Neural progenitor cell (in vitro differentiated cells): ENCODE measurements at places on chromosomes 12 and 14.

GRCh38 chr12:24905431-24905830 lies 43.5 kb downstream of the BCAT1 start:
- DNase-seq, result no peak

GRCh38 chr12:121676190-121676589 lies 6.7 kb upstream of the MORN3 start:
- no peak for DNase-seq

DNA sequence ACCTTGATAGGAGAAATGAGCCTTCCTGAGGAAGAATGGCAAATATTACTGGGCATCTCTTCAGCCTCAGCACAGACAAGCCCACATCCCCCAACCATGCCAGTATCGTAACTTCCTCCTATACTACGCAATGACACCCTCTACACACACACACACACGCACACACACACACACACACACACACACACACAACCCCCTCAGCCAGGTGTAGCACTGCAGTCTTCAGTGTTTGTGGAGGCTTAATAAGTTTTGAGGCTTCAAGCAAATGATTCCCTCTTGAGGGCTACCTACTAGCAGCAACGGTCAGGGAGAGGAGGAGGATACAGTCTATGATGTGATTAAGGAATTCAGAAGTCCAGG lies 1.6 kb downstream of the DGKA start:
- DNase-seq, result no peak

GRCh38 chr14:79896009-79896408 lies 315.3 kb downstream of the DIO2 start:
- no peak for DNase-seq

DNA sequence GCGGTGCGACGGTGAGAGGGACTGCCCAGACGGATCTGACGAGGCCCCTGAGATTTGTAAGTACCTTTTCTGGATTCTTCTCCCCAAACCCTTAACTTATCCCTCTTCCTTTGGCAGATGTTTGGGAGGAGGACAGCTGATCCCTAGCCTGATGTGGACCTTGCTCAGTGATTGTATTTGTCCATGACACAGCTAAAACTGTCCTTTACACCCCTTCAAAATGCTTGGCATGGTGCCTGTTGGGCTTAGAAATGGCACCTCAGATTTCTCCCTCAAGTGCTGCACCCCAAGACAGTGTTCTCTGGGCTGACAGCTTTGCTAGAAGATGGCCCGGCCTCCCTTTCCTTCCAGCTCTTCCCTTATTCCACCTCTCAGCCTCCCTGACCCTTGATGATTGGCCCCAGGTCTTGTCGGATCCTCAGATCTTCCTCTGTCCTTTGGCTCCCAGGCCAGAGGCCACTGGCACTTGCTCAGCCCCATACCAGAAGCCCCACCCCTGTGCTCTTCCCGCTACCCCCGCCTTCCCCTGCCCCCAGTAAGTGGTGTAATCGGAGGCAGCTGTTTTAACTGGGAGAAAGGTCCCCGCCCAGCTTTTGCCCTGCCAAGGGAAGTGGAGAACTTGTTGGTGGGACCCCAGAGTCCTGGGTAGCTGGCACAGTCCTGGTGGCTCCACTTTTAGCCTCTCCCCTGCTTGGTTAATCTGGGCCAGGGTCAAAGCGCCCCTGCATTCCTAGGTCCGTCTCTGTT lies 8.7 kb downstream of the LRP1-AS start:
- no peak for DNase-seq

- DNase-seq, result peak; percentile 89
Observed at GRCh38 chr14:100108042-100108825, 43.0 kb downstream of the EVL start.

- DNase-seq, result peak; percentile 94
Observed at GRCh38 chr14:93688239-93688666, 100.0 kb downstream of the PRIMA1 start.

DNA sequence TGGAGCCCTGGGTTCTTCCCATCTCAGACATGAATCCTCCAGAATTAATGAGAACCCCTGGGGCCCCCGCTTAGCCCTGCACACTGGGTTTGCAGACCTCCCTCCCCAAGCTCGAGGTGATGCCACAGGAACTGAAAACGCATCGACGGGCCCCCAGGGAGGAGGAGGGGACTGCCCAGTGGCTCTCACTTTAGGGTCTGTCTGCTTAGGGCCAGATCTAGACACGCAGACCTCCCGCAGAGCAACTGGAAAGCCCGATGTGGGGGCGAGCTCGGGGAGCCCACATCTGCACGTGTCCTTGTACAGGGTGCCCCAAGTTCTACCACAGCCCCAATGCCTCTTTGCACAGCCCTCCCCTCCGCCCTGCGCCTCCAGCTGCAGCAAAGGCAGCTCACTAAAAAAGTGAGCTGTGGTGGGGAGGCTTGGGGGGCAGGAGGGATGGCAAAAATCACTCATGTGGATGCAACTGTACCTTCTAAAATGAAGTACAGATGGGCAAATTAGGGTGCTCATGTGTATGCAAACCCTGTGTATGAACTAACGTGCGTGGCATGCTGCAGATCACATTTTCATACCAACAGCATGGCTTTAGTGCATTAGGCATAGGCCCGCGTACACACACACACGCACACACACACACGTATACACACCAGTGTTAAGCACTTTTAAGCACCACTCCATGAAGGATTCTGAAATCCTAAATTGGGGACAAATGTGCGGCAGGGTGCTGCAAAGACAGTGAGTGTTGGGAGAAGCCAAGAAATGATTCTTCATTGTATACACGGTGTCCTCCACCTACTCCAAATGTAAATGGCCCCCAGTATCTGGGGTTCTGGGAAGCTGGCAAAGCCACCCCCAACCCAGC lies 99.9 kb upstream of the MAP1LC3B2 start:
- no peak for DNase-seq

GRCh38 chr14:75201087-75201486 lies 24.7 kb upstream of the TMED10 start:
- DNase-seq, result no peak

DNA sequence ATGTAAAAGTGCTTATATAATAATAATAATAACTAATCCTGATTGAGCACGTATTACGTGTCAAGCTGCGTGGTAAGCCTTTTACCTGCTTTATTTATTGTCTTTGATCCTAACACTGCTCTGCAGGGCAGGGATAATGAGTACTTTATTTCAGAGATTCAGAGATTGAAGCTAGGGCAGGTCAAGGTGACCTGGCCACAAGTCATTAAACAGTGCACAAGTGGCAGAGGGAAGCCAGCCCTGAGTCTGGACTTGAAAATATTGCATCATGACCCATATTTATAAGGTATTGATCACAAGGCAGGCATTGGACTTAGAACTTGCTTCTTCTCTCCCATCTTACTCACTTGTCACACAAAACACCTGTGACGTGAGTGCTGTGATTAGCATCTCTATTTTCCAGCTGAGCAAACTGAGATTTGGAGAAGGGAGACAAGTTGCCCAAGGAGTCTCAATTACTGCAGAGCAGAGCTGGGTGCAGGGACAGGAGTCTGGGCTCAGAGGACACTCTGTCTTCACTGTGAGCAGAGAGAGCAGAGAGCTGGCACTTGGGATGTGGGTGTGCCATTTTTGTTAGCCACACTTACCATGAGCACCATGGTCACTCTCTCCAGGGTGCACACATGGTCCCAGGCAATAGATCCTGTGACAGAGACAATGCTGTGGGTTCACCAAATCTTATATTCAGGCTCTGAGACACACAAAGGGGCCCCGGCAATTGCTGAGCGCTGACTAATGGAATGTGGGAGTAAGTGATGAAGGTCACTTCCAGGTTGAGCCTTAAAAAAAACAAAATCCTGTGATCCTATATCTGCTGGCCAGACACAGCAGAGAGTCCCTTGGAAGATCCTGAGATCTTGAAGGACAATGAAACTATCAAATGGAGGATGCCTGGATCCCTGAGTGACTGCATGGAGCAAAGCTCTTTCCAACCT lies 113.2 kb upstream of the MED13L start:
- DNase-seq, result no peak

DNA sequence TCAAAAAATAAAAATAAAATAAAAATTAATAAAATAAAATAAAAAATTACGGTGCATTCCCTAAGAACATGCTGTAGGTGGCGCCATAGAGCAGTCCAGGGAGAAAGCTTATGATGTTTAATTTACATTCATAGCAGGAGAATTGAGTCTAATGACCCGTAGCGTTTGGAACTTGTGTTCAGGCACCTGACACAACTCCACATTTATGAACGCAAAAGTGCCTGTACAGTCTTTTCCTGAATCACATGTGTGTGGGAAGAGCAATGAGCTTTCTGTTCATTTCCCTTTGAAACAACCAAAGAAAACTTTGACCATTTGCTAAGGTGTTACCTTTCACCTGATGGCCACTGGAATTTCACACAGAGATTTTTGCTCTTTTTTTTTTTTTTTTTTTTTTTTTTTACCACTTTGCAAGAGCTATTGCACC lies 60.6 kb upstream of the KCNA1 start:
- peak; percentile 42 for DNase-seq

- no peak for DNase-seq
Observed at GRCh38 chr12:76688631-76689030, 75.3 kb upstream of the ZDHHC17 start.

GRCh38 chr14:75454963-75455546 lies 27.2 kb downstream of the JDP2 start:
- no peak for DNase-seq

GRCh38 chr12:1912580-1913376 lies 5.7 kb downstream of the CACNA2D4 start:
- no peak for DNase-seq

- no peak for DNase-seq
Observed at GRCh38 chr12:76641073-76641472, 81.5 kb upstream of the OSBPL8 start.

- DNase-seq, result no peak
Observed at GRCh38 chr12:40375076-40375475, 150.3 kb downstream of the LRRK2 start.

DNA sequence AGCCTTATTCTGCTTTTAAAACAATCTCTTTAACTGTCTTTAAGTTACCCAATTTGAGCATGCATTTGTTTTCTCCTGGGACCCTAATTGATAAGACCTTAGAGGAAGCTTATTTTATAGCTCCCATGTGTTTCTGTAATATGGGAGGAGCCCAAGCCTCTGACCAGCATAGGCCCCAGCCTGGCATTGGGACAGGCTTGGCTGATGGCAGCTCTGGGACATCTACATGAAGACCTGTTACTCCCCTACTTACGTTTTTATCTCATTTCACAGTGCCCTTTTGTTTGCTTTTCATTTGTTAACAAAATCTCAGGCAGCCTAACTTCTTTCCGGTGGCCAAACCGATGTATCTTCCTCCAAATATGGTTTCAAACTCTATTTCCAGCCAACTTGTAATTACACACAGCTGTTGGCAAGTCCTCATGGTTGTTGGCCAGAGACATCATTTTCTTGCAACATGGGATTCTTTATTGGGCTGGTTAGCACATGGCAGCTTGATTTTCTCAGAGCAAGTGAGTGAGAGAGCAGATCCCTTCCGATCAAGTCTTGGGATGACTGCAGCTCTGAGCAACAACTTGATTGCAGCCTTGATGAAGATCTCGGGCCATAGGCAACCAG lies 1117.5 kb downstream of the AACS start:
- no peak for DNase-seq

DNA sequence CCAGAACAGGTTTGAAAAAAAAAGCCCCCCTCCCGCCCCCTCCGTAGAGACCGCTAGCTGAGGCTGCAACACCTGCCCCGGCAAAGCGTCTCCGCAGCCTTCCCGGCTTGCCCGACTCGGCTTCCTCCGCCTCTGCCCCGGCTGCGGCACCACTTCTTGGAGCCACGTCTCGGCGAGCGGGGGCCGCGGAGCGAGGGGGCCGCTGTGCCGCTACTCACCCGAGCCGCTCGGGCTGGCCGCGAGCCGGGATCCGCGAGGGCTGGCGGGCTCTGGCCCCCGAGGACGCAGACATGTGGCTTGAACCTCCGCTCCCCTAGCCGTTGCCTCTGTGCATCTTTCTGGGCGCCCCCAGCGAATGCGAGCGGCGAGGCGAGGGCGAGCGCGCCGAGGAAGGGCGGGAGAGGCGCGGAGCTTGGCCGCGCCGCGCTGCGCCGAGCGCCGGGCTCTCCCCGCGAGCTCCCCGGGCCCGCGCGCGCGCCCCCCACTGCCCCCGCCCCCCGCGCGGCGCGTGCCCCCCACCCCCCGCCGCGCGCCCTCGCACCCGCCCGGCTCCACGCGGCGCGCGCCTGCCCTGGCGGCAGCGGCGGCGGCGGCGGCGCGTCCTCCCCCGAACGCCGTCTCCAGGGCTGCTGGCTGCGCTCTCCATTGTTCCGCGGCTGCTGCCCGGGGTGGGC lies 249.5 kb downstream of the APAF1 start:
- DNase-seq, result peak; percentile 70

GRCh38 chr14:65415613-65416012 lies 3.1 kb downstream of the FUT8 start:
- peak; percentile 57 for DNase-seq

- peak; percentile 81 for DNase-seq
Observed at GRCh38 chr14:45526715-45527549, 273.9 kb upstream of the MIS18BP1 start.

DNA sequence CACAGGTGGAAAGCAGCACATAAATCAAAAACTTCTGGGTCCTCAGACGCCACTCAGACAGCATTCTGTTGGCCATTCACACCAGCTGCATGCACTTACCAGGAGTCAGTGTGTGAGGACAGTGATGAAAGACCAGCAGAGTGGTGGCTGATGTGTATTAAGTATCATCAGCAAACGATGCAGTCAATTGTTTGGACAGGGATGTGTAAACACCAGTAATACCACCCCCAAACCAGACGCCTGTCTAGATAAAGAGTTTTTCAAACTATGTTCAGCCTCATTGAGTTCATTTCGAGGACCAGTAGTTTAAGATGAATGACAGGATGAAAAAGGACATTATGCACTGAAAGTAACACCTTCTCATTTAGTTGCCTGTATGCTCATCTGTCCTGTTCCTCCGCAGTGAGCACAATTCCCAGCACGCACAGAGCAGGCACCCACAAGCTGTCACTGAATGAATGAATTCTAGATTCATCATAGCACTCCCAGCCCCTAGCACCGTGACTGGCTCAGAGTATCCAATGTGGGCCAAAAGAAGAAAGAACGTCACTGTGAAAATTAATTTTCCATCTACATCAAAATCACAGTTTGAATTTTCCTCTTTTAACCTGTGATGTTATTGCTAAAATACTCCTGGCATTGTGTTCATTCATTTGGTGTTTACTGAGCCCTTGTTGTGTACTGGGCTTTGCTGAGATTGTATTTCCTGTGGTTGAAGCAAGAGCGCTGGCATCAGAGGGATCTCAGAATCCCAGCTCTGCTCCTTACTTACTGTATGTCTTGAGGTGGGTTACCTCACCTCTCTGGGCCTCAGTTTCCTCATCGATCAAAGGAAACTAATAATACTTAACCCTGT lies 124.8 kb upstream of the NOS1 start:
- no peak for DNase-seq

GRCh38 chr14:40347675-40348074 lies 915.4 kb upstream of the FBXO33 start:
- no peak for DNase-seq

GRCh38 chr14:32121536-32121935 lies 44.4 kb downstream of the ARHGAP5 start:
- DNase-seq, result no peak
